ENCODE measurements at places on chromosomes 13 and 19.

- DNase-seq = no peak
These were observed 23.0 kb upstream of the ZNF536 start for GRCh38 chr19:30349131-30349730.

DNA sequence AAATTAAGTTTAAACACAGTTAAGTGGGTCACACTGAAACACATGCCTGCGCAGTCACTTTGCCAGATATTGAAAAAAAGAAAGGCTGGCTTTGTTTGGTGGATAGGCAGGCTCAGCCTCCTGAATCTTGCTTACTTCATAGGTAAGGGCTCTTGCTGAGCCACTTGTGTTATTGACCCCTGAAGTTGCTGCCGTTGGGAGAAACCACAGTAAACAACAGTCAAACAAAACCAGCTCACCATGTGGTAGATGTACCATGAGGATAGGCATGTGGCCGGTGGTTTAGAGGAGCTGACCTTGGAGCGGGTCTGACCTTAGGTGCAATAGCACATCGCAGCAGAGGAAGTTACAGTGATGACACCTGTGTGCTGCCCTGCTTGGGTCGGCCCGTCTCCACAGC, 52.2 kb downstream of the SPATA13 start:
- no peak for DNase-seq

DNA sequence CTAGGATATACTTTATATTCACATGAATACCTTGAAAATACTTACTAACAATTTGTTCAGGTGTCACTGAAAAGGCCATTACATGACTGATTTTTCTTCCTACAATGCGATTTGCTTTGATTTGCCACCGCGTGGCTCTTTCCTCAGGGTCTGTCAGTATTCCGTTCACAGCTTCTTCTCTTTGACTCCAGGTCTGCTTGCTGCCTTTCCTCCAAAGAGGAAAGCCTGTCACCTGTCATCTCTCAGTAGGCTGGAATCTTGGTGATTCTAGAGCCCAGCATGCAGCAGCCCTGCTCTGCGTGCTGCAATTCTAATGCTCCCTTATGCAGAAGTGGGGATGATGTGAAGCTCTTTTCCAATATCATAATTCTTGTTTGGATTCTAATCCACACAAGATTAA, 33.6 kb upstream of the SIAH3 start:
- no peak for DNase-seq

GRCh38 chr13:102845289-102845629, 573 bp upstream of the ERCC5 start:
- DNase-seq = no peak

DNA sequence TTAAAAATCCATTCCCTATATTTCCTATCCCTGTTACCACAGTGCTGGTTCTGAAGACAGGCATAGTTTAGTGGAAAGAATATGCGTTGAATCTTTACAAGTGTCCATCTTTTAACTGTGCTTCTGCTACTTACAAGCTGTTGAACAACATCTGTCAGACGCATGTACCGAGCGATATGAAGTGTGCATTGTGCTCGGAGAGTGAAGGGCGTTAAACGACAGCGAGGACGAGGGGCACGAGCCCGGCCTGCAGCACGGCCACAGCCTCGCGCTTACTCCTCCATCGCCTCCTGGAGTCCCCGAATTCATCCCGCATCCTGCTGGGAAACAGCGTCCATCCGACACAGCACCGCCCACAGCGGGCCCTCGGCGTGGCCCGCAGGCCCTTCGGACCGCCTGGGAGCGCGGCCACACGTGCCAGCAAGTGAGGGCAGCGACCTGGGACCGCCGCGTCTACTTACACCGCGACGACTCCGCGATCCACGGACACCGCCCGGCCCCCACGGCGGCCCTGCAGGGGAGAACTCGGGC, 514 bp downstream of the PCID2 start:
- DNase-seq = peak; percentile 34

DNA sequence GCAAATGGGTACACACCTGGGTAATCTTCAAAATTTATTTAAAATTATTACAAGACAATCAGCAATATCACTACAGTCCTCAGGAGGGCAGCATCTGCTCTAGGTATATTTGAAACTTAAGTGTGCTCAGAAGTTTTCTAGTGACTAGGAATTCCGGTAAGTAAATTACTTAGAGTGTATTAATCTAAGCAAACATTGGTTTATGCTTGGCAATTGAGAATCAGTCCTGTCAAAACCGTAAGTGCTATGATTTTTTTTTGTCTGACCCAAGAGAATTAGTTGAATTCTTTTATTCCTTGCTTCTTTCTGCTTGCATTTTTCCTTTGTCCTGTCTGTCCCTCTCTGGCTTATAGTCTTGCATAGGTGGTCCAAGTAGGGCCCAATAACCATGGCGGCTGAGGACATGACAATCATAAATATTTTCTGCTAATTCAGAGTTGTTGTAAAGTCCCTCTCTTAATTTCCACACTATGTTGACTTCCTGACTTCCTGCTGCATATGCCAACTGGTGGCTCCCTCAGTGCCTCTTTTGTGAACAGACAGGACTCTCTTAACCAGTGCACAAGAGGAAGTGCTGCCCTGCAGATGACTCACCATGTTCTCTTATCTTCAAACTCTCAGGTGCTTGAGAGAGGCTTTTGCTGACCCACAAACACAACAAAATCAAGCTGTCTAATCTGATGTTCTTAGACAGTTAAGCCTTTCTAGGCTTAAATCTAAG, 82.2 kb downstream of the SLAIN1 start:
- no peak for DNase-seq

- no peak for DNase-seq
These were observed 4.0 kb downstream of the KLF16 start for GRCh38 chr19:1859331-1859781.

DNA sequence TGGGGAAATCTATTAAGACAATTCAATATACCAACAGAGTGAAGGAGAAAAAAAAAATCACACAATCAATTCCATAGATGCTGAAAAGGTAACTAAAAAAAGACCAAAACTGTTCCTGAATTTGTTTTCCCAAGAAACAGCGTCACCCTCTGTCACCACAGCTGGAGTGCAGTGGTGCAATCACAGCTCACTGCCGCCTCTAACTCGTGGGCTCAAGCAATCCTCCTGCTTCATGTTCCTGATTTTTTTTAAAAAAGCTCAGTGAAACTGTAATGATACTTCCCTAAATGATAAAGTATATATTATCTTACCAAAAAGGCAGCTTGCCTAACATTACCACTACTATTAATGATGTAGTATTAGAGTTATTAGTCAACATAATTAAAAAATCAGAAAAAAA, 19.6 kb upstream of the ZFP14 start:
- no peak for DNase-seq

GRCh38 chr13:52850396-52851136, 2.1 kb upstream of the PCDH8 start:
- no peak for DNase-seq

DNA sequence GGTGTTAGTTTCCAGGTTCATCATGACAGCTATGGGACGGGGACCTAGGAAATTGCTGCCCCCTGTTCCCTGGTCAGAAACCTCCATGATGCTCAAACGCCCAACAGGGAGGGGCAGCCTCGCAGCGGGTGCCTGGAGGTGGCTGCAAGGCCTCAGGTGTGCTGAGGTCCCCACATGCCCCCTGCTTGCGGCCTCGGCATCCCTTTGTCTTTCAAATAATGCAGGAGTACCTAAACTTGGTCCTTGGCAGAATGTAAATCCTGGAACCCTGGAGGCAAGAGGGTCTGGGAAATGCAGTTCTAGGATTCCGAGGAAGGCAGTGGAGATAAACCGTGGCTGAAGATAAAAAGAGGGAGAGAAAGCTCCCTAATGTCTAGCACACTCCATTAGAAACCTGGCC, 52.4 kb downstream of the SKA3 start:
- no peak for DNase-seq

GRCh38 chr19:31390711-31391110, 41.5 kb upstream of the TSHZ3 start:
- no peak for DNase-seq

GRCh38 chr13:24339937-24340607, 30.7 kb downstream of the C1QTNF9 start:
- no peak for DNase-seq

DNA sequence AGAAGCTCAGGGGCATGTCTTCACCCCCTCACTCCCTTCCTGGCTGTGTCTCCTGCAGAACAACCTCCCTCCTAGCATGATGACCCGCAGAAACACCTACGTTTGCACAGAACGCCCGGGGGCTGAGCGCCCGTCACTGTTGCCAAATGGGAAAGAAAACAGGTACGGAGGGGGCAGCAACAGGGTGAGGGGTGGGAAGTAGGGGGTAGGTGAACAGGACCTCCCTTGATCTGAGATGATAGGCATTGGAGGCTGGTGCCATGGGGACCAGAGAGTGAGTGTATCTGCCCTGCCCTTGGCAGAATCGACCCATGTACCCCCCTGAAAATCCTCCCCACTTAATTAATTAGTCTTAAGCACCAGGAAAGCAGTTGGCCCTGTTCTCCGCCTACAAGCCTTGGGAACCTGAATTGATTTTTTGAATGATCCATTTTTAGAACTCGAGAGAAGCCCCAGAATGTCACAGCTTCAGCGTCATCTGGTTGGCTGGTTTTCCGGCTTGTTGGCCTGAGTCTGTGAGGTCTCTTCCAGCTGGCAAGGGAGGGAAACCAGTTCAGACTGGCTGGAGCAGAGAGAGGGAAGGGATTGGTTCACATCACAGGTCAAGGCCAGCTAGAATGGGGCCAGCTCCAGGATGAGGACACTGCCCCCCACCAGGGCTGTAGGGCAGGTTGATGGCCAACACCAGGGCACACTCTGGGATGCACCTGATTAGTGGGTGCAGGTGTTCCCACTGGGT, 28.2 kb downstream of the CKM start:
- DNase-seq = no peak

- no peak for DNase-seq
These were observed 14.0 kb downstream of the DPP9 start for GRCh38 chr19:4709440-4710280.

DNA sequence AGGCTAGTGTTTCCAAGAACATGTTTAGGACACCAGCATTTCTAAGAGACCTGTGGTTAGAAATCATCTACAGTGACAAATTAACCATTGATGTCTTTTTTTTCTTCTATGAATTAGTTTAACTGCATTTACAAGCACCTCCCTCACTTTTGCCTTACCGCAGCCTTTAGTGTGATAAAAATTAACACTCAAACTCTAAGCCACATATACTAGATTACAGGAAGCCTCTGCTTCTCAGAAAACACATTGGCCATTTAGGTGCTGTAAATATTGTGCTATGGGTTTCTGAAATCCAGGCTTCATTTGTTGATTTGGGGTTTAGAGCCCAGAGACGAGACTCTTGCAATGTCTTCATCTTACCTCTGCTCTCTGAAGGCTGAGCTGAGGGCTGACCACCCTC, 34.6 kb upstream of the OLFM4 start:
- DNase-seq = no peak

GRCh38 chr13:77022341-77022740, 4.6 kb downstream of the FBXL3 start:
- peak; percentile 77 for DNase-seq

- DNase-seq = no peak
These were observed 10.8 kb downstream of the ZIC5 start for GRCh38 chr13:99960663-99961311.

DNA sequence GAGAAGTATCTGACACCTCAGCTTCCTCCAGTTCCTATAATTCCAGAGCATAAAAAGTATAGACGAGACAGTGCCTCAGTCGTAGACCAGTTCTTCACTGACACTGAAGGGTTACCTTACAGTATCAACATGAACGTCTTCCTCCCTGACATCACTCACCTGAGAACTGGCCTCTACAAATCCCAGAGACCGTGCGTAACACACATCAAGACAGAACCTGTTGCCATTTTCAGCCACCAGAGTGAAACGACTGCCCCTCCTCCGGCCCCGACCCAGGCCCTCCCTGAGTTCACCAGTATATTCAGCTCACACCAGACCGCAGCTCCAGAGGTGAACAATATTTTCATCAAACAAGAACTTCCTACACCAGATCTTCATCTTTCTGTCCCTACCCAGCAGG, 3.1 kb downstream of the KLF5 start:
- DNase-seq = no peak
